Uterus (tissue), 4 donors: ENCODE measurements at places on chromosomes 12 and 14. TPM values are rescaled to one million over a fixed set of nuclear protein-coding genes. Genes with fewer than 3 reads are reported as not detected.

LALBA gene
- not detected for total RNA-seq

C12orf50 gene
- total RNA-seq, result not detected

GPX2 gene
- not detected for total RNA-seq

DNA sequence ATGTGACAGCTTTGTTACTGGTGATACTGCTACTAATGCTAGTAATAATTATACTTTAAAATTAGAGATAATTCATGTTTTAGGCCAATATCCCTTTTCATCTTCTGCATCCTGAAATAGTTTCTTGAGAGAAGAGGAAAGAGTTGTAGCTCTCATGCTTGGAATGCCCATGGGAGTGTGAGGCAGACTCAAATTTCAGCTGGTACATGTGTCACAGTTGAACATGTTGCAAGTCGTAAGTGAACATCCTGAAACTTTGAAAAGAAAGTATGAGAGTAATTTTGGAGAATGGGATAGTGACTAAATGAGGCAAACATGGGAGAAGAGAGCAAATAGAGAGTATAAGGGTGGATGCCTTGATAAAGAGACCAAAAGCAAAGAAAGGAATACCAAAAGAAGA lies 168.0 kb downstream of the TMTC3 start:
- no peak for DNase-seq

DNA sequence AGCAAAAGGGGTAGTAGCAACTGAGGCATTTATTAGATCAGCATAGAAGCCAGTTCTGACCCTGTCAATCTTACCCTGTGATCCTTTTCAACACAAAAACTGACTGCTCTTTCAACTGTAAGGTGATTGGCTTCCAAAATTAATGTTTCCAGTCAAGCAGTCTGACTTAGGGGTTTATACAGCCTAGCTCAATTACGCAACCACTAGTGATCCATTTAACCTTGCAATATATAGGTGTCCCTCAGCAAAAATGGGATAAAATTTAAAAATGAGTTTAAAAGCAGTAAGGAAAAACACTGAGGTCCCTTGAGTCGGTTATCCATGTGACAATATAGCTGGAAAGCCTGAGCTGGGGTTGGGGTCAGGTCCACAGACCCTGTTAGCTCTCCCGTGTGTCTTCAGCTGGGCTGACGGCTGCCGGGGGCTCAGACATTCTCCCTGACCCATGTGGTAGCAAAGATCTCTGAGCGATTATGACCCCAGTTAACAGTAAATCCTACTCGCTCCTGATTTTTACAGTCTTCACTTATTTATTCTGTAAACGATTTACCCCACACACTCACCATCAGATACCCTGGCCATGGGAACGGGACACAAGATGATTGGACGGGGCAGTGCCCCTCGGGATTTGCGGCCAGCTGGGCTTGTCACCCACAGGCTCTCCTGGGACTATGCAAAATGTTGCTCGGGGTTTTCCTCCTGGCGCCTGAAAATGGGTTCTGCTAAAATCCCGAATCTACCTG lies 16.6 kb downstream of the ADGRD1 start:
- DNase-seq, result peak; percentile 3

GRCh38 chr14:103730490-103731035 lies 15.0 kb downstream of the ZFYVE21 start:
- DNase-seq, result no peak

GRCh38 chr14:38079886-38080285 lies 127.8 kb upstream of the SSTR1 start:
- DNase-seq, result no peak

DNA sequence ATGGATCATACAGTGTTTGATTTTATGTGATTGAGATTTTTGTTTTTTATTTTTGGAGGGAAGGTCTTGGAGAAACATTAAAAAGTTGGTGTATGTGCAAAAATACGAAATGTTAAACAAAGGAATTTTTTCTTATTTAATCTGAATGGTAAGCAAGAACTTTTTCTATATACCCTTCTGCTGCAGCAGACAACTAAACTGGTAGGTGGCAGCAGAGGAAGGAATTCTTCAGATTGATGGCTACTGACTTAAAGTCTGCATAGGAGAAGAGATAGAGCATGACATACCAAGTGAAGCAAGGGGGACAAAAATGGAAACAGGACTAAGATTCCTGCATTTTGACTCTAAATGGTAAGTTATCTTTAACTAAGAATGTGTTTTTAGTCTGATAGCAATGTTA lies 42.0 kb upstream of the A2ML1 start:
- no peak for DNase-seq

- DNase-seq, result no peak
These were observed 58.4 kb downstream of the DCAF5 start for GRCh38 chr14:69094481-69094880.

DNA sequence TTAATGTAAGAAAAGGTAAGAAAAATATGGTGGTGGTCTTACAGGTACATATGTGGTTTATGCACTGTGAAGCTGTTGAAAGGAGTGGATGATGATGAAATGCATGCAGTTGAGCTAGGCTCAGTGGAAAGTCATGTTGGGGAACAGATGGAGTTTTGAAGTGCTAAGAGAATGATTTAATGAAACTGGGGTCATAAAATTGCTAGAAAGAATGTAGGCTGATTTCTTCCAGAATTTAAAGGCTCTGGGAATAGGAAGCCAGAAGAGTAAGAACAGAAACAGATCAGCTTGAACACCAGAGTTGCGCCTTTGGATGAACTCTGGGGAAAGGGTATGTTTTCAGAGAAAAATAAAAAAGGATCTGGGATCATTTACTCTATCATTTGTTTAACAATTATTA lies 146.5 kb downstream of the MON2 start:
- DNase-seq, result no peak
